AG08395 (cell line): ENCODE measurements at places on chromosomes 5 and 9.

DNA sequence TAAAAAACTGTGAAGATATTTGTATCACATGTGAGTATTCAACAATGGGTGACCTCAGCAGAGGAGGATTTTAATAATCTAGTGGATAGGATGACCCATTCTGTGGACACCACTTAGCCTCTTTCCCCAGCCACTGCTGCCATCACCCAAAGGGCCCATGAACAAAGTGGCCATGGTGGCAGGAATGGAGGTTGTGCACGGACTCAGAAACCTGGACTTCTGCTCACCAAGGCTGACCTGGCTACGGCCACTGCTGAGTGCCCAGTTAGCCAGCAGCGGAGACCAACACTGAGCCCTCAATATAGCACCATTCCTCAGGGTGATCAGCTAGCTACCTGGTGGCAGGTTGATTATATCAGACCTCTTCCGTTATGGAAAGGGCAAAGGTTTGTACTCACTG lies 1410.4 kb upstream of the CDH9 start:
- DNase-seq: no peak

GRCh38 chr5:151146061-151146460 lies 11.5 kb downstream of the ANXA6 start:
- DNase-seq: no peak

GRCh38 chr9:110244616-110245015 lies 11.7 kb downstream of the TXN start:
- no peak for DNase-seq

DNA sequence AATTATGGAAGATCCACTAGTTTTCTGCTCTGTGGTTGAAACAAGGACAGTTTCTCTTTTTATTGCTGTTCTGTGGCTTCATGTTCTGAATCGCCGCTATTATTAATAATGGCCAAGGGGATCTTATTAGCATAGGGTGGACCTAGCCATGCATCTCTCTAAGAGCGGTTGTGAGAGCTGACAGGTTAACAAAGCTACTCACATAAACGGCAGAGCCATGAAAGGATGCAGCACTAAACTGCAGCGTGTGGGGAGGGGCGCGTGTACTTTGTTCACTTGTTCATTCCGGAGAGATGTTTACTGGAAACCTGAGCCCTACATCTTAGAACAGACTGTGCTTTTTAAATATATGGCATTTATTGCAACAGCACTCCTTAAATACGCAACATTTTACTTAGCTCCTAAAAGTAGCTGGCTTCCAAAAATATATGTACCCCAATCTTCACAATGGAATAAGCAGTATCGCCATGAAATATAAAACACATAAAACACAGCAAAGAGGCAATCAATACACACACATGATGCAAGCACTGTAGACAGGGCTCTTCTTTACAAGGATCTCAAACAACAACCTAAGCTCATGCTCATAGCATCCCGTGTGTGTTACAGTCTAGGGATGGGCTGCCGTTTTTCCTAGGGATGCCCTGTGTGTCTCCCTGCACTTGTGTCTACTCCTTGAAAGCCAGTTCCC lies 424.6 kb downstream of the MED10 start:
- no peak for DNase-seq

DNA sequence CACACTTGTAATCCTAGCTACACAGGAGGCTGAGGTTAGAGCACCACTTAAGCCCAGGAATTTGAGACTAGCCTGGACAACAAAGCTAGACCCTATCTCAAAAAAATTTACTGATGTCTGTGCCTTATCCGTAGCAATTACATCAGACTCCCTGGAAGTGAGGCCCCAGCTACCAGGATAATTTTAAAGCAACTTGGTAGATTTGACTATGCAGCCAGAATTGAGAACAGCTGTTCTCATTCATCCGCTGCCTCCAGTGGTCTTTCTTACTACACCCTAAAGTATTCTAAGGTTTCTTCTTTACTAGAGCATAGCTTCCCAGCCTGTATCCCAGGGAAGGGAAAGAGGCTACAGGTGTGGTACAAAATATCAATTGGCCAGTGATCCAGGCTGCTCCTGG lies 20.4 kb upstream of the C9orf152 start:
- no peak for DNase-seq

DNA sequence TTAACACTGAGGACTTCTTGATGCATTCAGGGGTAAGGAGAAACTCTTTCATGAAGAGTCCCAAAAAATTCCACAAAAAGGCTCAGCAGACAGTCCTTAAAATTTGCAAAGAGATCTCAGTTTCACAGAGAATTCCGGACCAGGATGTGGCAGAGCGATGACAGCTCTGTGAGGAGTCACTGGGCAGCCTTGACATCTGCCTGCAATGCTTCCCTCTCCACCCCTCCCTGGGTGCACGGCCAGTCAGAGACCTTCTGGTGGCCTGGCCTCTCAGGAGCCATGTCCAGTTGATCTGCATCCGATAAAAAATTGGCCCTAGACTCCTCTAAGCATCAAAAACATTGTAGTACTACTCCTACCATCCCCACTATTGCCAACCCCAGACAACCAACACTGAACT lies 76.8 kb downstream of the MACROH2A1 start:
- DNase-seq: no peak

DNA sequence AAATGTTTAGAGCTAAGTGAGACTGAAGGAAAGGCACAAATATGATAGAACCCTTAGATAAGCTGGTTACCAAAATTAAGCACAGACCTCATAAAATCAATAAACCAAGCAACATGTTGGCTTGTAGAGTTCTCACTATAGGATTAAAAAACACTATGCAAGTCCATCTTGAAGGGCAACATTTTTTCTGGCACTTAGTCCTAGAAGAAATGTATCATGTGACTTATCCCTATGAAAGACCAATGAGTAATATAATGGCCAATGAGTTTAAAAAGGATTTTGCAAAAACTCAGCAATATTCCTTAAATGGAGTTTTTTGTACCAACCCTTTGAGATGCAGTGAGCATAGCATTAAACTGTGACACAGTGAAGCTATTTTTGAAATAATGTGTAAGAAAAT lies 216.3 kb upstream of the ADRA1B start:
- no peak for DNase-seq

DNA sequence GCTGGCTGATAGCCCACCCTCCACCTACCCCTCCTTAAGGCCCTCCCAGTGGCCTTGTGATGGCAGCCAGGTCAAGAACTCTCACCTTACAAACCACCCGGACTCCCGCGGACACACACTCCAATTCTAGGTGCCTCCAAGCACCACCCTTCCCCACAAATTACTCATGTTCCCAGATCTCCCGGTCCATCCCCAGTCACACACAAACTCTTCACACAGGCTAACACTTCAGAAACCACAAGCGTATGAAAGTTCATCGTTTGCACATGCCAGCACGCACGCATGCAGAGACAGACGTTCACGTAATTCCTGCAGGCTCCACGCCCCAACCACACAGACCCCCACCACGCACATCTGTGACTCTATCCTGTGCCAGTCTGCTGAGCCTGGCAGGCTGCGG lies 18.0 kb downstream of the NR5A1 start:
- DNase-seq: peak; percentile 55

GRCh38 chr5:13910201-13910600 lies 34.3 kb downstream of the DNAH5 start:
- DNase-seq: no peak

GRCh38 chr5:150639751-150640150 lies 709 bp upstream of the SYNPO start:
- no peak for DNase-seq

- DNase-seq: no peak
Observed at GRCh38 chr5:180815293-180815917, 12.8 kb upstream of the MGAT1 start.

DNA sequence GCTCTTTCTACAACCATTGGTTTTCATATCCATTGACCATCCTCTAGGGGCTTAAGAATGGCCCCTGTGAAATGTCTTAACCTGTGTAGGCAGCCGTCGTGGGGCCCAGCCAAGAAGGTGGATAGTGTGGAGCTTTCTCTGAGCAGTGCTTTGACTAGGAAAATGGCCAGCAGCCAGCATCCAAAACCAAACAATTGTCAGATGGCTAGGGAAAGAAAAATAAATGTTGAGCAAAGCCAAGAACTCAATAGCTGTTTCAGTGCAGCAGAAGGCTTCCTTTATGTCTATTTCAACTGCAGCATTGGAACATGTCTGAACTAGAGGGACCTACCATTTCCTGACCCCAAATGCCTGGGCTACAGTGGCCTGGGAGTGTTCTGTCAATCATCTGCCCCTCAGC lies 374.9 kb downstream of the TLE4 start:
- DNase-seq: no peak

GRCh38 chr9:16335788-16336580 lies 534.5 kb downstream of the BNC2 start:
- DNase-seq: peak; percentile 99

DNA sequence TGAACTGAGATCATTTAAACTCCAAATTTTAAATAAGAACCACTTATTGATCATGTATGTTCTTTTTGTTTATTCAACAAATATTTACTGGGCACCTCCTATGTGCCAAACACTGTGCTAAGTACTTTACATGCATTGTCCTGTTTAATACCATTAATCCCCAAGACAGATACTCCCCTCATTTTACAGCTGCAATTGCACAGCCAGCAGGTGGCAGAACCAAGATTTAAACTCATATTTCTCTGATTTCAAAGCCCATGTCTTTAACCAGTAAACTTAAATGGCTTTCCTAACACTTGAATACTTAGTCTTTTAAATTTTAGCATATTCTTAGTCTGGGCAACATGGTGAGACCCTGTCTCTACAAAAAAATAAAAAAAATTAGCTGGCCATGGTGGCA lies 43.4 kb upstream of the KIAA1958 start:
- DNase-seq: no peak

DNA sequence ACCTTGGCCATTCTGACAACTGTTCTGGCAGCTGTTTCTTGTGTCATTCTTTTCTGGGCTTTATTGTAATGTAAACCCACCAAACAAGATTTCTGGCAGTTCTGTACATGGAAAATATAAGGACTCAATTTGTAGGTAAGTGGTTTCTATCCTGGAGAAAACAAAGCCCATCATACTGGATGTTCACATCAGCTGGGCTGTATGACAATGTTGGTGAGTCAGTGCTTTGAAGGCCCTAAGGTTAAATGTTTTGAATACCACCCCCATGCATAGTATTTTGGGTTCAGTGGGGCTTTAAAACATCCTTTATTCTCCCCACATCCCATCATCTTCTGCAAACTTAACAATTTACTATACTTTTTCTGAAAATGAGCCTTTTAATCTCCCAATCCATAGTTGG lies 52.5 kb downstream of the SH3GL2 start:
- DNase-seq: no peak

GRCh38 chr5:172680921-172681320 lies 39.9 kb downstream of the NEURL1B start:
- DNase-seq: no peak

DNA sequence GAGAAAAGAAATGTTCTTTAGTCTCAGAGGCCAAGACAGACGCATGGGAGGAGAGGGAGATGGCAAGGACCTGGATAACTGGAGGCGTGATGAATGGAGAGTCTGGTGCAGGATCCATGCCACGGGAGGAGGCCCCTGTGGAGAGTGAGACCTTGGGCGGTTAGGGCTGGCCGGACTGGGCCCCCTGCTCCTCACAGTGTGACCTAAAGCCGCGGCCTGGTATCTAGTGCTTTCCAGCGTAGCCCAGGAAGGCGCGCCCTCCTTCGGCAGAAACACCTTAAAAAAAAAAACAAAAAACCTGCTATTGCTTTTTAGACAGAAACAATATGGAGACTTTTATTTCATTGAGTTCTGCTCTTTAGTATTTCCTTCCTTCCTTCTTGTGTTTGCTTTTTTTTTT lies 33.1 kb downstream of the SCGB3A1 start:
- no peak for DNase-seq

DNA sequence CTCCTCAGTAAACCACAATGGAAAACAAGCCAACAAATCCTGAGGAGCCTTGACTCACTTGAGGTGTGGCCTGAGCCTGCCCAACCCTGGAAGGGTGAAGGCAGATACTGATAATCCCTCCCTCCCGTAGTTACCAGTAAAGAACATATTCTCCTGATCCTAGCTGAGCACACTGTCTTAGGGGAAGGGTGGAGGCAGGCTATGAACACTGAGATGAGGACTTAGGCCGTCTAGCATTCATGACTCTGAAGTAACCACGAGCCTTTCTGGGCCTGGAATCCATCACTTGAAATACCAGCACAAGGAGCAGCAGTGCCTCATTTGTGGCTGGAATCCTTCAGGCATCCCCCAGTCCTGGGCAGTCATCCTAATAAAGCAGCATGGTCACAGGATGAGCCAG lies 124.5 kb upstream of the PRLR start:
- DNase-seq: peak; percentile 84

- DNase-seq: no peak
Observed at GRCh38 chr5:179123491-179124272, 63.5 kb downstream of the ZNF354C start.

DNA sequence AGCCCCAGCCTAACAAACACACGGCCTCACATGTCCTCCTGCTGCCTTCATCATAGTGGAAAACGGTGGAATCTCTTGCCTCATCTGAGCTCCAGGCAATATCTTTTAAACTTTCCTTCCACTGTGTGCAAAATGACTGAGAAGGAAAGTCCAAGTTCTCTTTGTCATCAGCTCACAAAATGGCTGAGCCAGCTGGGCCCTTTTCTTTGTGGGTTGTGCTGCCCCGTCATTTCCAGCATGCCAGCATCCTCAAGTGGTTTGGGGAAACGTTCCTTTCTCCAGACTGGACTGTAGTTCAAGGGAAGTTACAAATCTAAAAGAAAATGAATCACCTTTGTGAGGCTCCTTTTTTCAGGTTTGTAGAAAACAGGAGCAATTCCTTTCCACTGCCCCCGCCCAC lies 171.1 kb upstream of the FSTL4 start:
- no peak for DNase-seq

DNA sequence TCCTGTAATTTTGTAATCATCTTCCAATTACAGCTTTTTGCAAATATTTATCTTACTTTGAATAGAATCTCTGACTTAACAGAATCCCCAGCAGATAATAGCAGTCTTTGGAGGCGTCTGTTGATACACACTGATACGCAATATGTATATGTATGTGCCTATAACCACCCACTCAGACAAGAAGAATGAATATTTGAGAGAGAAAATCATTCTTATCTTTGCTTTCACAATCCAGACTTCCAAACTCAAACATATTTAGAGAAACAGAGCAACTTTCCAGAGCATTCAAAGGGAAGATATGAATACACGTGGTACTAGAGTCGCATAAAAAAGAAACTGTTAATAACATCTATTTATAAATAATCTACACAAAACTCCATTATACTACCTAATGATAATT lies 6.1 kb downstream of the RORB start:
- no peak for DNase-seq

- no peak for DNase-seq
Observed at GRCh38 chr9:136416427-136416826, 6.0 kb downstream of the PMPCA start.

GRCh38 chr5:149079883-149080282 lies 17.0 kb upstream of the SH3TC2 start:
- DNase-seq: no peak

- DNase-seq: no peak
Observed at GRCh38 chr9:87610200-87611155, 112.8 kb downstream of the DAPK1 start.

DNA sequence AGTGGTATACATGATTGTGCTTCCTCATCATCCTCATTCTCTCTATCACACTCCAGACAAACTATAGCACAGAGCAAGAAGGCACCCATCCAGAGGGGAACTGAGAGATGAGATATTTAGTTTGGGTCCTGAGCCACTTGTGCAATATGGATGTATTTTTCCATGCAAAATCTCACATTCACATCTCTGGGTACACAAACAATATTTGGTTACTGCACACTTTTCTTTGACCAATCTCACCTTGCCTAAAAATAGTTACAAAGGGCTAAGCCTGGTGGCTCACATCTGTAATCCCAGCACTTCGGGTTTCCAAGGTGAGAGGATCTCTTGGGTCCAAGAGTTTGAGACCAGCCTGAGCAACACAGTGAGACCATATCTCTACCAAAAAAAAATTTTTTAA lies 120.3 kb downstream of the SIL1 start:
- DNase-seq: no peak
